ENCODE measurements at places on chromosomes 3 and 15.

- no peak for DNase-seq
Measured at GRCh38 chr3:70426071-70426470, 113.6 kb upstream of the MDFIC2 start.

GRCh38 chr3:188518835-188519452, 365.0 kb downstream of the LPP start:
- no peak for DNase-seq

- DNase-seq: no peak
Measured at GRCh38 chr15:73527598-73527997, 84.6 kb downstream of the REC114 start.

DNA sequence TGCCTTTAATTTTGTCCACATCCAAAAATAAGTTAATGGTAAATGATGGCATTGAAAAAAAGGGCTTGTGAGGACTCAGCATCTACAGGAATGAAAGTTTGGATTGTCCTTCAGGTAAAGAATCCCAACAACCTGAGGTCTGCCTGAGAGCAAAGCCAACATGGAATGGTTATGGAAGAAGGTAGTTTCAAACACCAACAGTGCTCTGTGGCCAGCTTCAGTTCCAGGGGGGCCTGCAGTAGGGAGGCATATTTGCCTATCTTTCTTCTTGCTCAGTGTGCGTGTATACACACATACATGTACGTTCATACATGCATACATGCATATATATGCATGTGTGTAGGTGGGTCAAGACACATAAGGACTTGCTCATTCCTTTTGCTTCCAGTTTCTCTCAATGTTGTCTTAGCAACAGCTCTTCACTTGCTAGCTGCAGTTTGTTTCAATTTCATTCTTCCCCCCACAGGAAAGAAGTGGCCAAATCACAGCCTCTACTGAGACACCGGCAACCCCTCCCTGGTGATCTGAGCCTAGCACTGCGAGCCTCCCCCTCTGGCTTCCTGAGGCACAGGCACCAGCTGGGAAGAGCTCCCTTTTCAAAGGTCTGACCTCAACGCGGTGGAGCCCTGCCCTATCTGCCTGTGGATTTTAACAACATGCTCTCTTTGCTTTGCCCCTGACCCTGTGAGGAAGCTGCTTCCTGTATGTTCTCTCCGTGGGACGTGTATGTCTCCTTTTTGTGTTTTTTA, 146.2 kb downstream of the KLF13 start:
- no peak for DNase-seq

DNA sequence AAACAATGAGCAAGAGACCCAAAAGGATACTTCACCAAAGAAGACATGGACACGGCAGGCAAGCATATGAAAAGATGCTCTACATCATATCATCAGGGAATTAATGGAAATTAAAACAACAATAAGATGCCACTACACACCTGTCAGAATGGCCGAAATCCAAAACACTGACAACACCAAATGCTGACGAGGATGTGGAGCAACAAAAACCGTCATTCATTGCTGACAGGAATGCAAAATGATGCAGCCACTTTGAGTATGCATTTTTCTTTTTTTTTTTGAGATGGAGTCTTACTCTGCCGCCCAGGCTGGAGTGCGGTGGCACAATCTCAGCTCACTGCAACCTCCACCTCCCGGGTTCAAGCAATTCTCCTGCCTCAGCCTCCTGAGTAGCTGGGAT, 19.0 kb downstream of the EDC3 start:
- no peak for DNase-seq

- no peak for DNase-seq
Measured at GRCh38 chr3:134295930-134296329, 45.3 kb upstream of the RYK start.

- DNase-seq: no peak
Measured at GRCh38 chr15:61978225-61978624, 82.0 kb downstream of the VPS13C start.

DNA sequence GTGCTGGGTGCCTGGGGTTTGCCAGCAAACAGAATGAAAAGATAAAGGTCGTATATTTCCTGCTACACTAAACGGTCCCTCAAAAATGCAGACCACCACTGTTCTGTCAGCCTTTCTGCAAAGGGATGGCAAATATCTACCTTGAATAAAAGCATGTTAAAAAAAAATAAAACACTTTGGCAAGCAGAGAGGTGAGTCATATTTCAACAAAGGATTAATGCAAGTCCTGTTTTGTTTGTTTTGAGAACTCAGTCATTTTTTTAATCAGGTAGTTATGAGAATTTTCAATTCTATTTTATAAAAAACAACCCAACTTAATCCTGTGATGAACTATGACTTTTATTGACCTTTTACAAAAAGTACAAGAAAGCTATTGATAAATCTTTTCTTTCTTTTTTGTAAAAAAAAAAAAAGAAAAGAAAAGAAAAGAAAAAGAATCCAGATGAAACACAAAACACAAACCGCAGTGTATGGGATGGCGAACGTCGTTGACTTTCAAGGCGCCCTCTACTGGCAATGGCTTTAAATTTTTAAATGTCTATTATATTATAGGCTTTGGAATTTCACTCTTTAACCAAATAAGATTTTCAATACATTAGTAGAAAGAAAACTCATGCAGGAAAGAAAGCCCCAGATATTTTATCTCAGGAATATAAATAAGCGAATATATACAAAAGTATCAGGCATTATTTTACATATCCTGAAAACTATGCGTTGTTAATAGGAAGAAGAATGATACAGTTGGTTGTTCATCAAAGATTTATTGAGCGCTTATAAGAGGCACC, 87.8 kb downstream of the NCEH1 start:
- peak; percentile 47 for DNase-seq

DNA sequence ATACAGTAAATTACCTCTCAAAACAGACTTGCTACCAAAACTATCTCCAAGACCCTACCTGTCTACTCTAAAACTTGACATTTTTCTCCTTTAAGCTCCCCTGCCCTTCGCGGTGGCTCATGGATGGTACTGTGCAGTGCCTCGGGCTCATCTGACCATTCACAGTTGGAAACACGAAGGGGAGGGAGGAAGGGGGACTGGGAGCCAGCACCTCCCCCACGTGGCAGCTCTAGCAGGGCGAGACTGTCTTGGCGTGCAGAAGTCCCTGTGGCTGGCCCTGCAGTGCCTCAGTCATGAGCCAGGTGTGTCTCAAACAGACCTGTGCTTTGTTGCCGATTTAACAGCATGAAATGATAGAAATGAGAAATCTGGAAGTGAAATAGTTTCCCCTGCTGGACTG, 372.0 kb downstream of the GABRG3 start:
- no peak for DNase-seq

DNA sequence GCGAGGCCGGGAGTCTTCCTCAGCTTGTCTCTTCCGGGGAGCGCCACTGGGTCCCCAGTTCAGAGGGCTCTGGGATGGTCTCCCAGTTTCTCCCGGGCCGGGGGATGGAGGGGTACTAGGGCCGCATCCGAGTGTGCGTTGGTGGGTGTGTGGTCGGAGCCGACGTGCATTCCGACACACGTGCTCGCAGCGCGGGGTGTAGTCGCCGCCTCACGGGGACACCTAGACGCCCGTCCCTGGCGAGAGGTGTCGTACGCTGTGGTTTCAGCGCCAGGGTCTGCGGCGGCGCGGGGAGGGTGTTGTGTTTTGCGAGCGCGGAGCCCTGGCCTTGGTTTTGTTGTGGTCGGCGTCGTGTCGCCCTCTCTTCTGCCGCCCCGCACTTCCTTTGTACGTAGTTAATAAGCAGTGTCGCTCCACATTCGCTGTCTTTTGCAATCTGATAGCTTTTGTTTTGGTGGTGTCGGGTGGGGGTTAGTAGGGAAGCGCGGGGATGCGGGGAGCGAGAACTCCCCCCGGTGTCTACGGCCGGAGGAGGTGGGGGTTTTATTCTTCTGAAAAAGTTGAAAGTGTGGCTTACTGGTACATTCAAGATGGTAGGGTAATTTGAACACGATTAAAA, 2.2 kb downstream of the IGF1R start:
- no peak for DNase-seq

DNA sequence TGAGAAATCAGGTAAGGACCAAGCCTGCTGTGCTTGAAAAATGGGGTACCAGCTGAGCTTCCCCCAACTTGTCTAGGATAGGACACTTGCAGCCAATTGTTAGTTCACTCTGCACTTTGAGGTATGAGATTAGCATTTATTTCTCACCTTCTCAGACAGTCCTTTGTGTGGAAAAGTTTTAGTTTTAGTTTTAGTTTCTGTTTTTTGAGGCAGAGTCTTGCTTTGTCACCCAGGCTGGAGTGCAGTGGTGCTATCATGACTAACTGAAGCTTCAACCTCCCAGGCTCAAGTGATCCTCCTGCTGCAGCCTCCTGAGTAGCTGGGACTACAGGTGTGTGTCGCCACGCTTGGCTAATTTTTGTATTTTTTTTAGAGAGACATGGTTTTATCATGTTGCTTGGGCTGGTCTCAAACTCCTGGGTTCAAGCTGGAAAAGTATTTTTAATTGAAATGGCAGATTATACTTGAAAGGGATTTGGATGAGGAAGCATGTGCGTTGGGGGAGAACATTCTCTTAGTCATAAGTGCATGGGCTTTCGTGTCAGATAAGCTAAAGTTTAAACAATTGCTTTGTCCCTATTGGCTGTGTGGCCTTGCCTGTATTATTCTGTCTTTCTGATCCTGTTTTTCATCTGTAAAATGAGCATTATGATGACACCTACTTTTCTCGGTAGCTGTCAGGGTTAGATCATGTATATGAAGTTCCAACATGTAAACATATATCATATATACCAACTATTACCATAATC, 25.2 kb upstream of the CCK start:
- no peak for DNase-seq

DNA sequence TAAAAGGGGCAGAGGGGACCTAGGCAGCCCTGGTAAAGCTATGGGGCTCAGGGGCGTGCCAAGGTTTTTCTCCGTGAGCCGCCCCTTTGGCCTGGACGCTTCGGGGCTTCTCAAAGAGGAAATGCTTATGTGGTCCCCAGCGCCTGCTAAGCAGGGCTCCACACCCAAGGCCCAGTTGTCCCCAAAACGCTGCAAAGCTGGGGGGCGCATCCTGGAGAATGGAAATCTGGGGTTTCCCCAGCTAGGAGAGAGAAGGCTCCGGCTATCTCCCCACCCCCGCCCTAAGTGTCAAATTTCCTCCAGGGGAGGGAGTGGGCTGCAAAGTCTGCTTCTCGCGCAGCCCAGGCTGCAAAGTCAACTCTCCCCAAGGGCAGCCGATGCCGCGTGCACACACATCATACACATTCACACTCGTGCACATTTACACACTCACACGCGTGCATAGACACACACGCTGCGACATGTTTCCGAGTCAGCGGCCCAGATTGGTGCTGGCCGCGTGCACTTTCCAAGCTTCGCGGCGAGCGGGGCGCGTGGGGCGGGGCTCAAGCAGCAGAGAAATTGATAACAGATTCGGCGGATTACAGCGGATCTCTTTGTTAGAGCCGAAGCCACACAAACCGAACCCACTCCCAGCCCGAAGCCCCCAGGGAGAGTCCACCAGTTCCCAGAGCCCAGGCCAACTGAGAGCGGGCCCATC, 4.5 kb downstream of the WNT5A start:
- DNase-seq: no peak

GRCh38 chr3:16300881-16301359, 35.9 kb downstream of the OXNAD1 start:
- DNase-seq: no peak

- no peak for DNase-seq
Measured at GRCh38 chr15:45618813-45619212, 16.0 kb upstream of the SQOR start.

GRCh38 chr15:45734260-45734711, 99.5 kb downstream of the SQOR start:
- DNase-seq: no peak
